T-helper 1 cell (primary cell): ENCODE measurements at places on chromosomes 7 and 10.

GRCh38 chr7:82633592-82633991 is 190.0 kb upstream of the CACNA2D1 start:
- DNase-seq: no peak

DNA sequence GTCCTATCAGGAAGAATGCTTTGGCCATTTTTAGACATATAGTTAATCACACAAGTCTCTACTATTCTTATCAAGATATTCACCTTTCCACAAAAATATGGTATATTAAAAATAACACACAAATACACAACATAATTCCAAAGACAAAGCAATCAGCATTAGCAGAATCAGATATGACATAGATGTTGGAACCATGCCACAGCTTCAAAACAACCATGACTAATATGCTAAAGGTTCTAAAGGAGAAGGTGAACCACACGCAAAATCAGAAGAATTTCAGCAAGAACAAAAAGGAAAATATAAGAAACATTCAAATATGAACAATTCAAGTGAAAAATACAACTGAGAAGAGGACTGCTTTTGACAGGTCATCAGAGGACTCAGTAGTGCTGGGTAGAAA is 670.2 kb upstream of the SORCS1 start:
- DNase-seq: no peak

DNA sequence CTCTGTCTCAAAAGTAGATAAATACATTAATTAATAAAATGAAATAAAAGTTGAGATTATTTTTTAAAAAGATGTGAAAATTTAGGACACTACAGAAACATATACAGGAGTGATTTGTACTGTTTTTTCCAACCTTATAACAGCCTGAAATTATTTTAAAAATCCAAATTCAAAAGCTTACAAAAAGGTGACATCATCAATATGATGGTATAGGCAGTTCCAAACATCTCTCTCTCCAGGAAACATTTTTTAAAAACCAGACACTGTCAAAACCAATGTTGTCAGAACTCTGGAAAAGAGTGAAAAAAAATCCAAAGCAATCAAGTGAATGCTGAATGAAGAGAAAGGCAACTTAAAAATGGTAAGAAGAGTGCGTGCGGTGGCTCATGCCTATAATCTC is 76.7 kb downstream of the HHEX start:
- DNase-seq: no peak

DNA sequence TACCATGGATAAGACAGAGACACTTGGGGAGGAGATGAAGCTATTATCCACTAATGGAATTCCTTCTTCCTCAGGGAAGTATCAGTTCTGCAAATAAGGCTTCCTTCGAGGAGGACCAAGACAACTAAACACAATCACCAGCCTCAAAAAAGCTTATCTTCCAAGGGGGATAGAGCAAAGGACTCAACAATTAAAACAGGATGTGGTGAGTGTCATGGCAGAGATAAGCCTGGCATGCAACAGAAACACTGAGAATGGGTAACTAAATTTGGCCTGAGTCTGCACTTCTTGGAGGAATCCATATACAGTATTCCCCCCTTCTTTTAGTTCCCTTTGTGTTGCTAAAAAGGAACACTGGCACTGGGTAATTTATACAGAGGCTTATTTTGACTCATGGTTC is 1285.2 kb downstream of the GATA3 start:
- DNase-seq: no peak

- peak; percentile 76 for DNase-seq
Observed at GRCh38 chr10:8137726-8138125, 83.2 kb downstream of the GATA3 start.

- DNase-seq: no peak
Observed at GRCh38 chr10:58486821-58487220, 25.9 kb upstream of the BICC1 start.

DNA sequence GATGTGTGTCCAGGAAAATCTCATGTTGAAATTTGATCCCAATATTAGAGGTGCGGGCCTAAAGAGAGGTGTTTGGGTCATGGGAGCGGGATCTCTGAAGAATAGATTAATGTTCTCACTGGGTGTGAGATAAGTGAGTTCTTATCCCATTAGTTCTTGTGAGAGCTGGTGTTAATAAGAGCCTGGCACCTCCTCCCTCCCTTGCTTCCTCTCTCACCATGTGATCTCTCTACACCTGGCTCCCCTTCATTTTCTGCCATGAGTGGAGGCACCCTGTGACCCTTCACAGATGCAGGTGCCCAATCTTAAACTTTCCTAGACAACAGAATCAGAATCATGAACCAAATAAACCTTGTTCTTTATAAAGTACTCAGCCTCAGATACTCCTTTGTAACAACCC is 19.5 kb downstream of the MTPN start:
- no peak for DNase-seq

DNA sequence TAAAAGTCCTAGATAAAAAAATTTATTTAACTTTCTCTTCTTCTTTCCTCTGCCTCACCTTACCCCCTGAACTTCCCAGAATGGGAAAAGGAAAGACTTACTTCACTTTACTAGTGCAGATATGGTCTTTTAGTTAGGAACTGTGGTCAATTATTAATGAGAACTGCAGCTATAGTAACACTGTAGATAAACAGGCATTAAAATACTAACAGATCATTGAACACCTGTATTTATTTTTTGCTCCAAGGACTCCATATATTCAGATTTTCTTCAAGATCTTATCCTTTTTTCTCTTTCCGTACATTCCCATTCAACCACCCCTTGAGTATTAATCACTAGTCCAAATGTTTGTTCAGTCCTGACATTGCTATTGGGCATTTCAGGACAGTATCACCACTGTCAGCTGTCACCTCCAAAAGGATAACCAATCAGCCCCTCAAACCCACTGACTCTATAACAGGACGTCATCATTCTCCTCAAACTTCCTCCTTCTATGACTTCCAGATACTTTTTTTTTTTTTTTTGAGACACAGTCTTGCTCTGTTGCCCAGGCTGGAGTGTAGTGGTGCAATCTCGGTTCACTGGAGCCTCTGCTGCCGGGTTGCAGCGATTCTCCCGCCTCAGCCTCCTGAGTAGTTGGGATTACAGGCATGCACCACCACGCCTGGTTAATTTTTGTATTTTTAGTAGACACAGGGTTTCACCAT is 4.2 kb downstream of the CPVL start:
- DNase-seq: no peak

GRCh38 chr10:121536310-121536913 is 61.8 kb downstream of the FGFR2 start:
- DNase-seq: no peak

DNA sequence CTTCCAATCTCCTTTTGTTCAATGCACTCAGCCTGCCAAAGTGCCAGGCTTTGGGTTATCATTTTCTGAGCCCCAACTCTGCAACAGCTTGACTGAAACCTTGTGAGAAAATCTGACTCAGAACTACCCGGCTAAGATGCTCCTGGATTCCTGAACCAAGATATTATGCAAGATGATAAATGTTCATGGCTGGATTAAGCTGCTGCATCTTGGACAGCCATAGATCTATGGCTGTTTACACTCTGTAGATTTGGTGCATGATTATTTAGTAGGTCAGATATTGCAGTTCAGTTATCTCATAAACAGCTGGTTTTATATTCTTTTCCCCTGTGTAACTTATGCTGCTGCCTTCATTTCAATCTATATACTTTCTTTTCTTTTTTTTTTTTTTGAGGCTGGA is 243.5 kb downstream of the GATA3 start:
- no peak for DNase-seq

DNA sequence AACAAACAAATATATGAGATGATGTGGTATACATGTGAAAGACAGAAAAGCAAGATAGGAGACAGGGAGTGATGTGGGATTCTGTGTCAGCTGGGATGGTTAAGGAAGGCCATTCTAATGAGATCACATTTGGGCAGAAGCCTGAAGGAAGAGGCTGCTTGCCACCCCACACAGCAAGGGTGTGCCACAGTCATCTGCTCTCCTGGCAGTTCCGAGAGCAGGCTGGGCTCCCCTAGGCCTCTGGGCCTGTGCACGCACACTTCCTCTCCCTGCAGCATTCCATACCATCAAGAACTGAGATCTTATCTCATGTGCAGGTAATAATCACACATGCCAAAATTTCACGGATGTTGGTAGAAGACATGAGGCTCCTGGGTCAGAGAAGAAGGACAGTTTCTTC is 43.1 kb downstream of the SYPL1 start:
- DNase-seq: no peak

GRCh38 chr10:122962405-122962804 is 8.4 kb upstream of the C10orf88 start:
- DNase-seq: no peak

GRCh38 chr10:13366891-13367290 is 18.8 kb upstream of the SEPHS1 start:
- DNase-seq: no peak

DNA sequence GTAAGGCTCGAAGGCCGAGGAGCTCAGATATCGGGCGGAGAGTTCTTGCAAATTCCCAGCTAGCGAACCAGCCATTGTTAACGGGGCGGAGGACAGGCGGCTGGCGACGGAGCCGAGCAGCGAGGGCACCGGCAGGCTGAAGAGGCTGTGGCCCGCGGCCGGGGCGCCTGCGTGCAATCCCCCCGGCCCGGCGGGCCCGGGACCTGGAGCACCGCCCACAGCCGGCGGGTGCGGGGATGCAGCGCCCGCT is 4.1 kb downstream of the VAX1 start:
- DNase-seq: no peak

- no peak for DNase-seq
Observed at GRCh38 chr10:91924212-91925021, 847 bp downstream of the BTAF1 start.

DNA sequence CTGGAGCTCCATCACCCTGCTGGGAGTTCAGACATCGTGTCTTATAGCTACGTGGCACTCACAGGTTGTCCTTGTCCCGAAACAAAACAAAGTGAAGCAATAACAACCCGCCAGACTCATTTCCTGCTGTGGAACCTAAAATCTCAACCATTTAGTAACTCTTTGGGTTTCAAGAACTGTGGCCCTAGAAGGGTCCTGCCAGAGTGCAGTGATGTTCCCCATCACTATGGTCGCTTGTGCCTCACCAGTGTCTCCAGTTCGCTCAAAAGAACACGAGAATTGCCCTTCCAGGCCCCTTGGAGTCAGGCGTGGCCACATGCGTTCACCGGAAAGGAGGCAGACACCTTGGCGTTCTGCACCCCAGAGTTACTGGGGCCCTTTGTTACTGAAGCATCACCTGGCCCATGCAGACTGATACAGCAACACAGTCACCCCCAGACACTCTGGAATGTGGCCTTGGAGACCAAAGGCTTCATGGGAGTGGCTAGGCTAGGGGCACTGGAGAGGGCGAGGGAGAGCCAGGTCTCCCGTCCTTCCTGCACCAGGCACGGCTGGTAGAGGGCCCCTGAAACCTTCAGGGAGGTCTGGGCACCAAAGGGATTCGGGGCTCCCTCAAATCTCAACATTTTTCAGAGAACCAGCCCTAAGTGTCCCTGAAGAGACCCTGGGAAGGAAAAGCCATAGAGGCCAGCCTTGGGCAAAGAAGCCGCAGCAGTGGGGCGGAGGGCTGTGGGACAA is 908 bp downstream of the CRYGN start:
- no peak for DNase-seq

DNA sequence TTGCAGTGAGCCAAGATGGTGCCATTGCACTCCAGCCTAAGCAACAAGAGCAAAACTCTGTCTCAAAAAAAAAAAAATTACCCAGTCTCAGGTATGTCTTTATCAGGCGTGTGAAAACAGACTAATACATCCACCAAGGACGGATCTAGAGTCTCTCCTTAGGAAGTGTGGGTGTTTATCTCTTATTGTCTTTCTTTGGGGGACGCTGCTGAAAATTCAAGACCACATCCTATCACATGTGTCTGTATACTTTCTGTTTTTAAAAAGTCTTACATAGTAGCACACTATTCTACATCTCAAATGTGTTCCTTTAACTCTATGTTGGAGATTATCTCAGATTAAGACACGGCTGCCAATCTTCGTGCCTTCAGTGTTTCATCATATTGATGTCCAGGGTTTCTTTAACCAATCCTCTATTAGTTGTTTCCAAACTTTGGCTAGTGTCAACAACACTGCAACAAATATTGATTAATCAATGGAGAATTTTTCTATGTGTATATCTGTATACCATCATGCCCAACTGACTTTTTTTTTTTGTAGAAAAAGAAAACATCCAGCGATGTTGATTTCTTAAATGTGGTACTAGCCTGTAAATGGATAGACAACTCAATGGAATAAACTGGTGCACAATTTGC is 92.3 kb upstream of the KDM7A start:
- DNase-seq: no peak

GRCh38 chr10:133466683-133467275 is 13.0 kb downstream of the SCART1 start:
- DNase-seq: no peak

GRCh38 chr10:111211706-111212105 is 134.9 kb downstream of the ADRA2A start:
- DNase-seq: no peak

DNA sequence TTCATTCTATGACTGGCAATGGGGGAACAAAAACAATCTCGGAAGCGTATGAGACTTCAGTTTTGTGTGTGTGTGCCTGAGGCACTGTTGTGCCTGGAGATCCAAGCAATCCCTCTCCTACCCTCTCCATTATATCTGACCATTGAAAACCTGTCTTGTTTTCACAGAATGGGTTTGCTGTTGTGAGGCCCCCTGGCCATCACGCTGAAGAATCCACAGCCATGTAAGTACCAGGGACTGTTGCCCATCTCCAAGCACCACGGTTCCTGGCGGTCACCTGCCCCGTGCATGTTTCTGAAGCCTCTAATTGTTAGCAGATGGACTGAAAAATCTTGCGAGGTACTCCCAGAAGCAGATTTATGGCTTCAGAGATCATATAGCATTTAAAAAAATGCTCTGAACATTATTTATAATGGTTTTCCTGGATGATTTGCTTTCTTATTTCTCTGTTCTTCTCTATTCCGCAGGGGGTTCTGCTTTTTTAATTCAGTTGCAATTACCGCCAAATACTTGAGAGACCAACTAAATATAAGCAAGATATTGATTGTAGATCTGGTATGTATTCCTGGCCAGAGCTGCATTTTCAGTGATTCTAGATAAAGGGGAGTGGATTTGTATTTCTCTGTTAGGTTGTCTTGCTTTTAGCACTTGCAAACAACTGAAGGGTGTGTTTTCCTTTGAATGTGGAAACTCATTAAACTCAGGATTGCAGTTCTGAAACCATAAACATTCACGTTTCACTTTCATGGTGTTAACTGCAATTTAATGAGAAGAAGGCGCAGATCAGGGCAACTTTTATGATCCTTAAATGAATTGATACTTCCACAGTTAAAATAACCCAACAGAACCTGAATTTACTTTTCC is 288.2 kb downstream of the TWIST1 start:
- no peak for DNase-seq

- DNase-seq: no peak
Observed at GRCh38 chr10:75720157-75720556, 288.7 kb downstream of the LRMDA start.

- DNase-seq: no peak
Observed at GRCh38 chr7:24829787-24830186, 72.5 kb upstream of the GSDME start.

DNA sequence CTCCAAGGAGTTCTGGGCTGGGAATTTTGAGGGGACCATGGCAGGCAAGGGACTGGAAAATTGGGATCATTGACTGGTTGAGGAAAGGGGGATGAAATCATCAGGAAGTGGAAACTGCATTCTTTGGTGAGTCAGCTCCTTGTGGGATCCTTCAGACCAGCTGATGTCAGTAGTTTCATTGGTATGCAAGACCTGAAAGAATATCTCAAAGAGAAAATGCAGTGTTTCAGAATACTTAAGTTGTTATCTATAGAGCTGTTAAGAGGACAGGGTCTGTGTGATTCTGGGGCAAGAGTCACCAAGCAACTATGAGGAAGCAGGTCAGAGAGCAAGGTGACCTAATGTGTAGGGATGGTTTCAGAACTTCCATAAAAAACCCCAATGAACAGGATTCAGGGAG is 595.9 kb upstream of the AUTS2 start:
- DNase-seq: no peak
